ENCODE measurements at places on chromosomes 6 and 20. TPM values are rescaled to one million over a fixed set of nuclear protein-coding genes. Genes with fewer than 3 reads are reported as not detected.

Gene MCCD1
- not detected for total RNA-seq

Gene KCNK5
- 9.8 TPM for total RNA-seq

DNA sequence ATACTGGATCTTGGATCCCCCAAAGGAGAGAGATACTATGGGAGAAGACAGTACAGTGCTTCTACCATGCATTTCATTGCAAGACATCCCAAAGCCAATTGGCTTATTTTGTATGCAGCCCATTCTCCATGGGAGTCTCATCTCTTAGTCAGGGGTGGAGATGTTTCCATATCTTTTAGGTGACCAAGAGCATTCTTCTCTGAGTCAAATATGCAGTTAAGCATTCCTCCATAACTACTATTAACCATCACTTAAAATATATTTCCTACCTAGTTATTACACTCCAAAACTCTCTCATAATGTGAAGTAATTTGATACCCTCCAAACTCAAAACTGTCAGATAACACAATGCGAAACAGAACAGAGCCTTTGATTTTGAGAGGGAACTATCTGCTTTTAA, 542.6 kb downstream of the HDGFL1 start:
- no peak for DNase-seq

DNA sequence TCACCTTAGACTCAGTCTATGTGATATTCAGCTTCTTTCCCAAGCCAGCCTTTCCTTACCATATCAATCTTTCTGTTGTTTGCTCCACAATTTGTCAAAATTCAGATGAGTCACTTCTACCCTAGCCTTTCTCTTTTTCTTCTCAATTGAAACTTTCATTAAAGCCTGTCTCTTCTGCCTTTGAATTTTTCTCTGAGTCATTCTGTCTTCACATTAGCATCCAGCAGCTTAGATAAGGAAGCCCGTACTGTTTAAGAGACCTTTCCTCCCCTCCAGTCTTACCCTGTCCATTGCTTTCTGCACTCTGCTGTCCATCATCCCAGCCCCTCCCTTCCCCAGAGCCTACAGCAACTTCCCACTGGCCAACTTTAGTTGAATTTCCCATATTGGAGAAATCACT, 34.9 kb upstream of the RALGAPA2 start:
- DNase-seq: no peak

Gene LINC00237
- not detected for total RNA-seq

GRCh38 chr6:34696739-34697543, at the start of gene ILRUN:
TSS of gene ILRUN (minus strand) at chr6:34696767. CDS start at chr6:34696603, 164 bp downstream.
- DNase-seq: peak; percentile 97

Gene BPI
- total RNA-seq: not detected

Gene OR2J3
- total RNA-seq: not detected

- no peak for DNase-seq
Observed at GRCh38 chr6:131819572-131820124, 11.8 kb downstream of the ENPP1 start.

Gene FAM184A
- 134 TPM for total RNA-seq

DNA sequence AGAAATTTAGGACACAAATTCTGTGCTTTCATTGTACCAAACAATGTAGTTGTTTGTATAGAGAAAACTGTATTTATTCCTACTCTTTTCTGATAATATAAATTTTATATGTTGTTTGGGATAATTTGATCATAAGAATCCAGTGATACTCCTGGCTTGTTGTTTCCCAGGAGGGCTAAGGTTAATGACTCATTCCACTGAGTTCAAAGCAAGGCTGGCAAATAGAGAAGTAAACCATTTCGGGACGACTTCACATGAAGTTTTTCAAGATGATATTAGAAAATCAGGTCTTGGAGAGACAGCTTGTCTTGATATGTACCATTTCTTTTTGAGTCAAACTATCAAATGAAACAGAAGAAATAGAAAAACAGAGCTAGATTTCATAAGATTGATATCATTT, 326.1 kb upstream of the CNR1 start:
- no peak for DNase-seq

Gene WFDC5
- total RNA-seq: not detected

Gene DOK5
- 0.26 TPM for total RNA-seq

- no peak for DNase-seq
Observed at GRCh38 chr20:47843886-47844567, 58.7 kb upstream of the SULF2 start.

DNA sequence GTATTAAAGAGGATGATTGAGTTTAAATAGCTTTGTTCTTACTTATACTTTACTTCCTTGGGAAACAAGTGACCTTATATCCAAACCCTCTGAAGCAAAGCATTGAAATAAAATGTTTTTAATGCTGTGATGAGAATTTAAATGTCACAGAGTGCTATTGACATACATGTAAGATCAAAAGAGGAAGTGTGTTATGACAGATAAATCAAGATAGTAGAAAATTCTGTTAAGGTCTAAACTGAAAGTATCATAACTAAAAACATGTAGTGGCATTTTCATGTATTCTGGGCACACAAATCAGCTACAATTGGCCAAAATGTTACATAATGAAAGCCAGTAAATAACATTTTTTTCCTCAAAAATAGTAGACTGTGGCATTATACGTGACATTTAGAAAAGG, 318.0 kb downstream of the GRIK2 start:
- DNase-seq: no peak

GRCh38 chr6:161128230-161128629, 136.7 kb downstream of the MAP3K4 start:
- DNase-seq: no peak

- DNase-seq: no peak
Observed at GRCh38 chr6:119346936-119347335, 2.6 kb downstream of the MAN1A1 start.

DNA sequence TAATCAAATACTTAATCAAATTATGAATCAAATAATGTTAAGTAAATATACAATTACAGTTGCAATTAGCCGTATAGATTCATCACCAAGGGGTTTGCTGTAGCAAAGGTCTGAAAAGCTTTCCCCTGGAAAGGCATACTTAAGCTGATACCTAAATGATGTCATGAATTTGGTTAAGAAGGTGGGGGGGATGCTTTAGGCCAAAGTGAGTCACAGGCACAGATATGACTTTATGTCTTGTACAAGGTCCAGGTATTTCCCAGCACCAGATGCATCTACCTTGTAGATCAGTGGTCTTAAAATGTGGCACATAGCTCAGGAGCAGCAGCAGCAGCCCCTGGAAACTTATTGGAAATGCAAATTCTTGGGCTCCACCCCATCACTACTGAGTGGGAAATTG, 557.3 kb upstream of the CDH4 start:
- DNase-seq: no peak

GRCh38 chr6:583116-583515, 73.8 kb downstream of the HUS1B start:
- no peak for DNase-seq

DNA sequence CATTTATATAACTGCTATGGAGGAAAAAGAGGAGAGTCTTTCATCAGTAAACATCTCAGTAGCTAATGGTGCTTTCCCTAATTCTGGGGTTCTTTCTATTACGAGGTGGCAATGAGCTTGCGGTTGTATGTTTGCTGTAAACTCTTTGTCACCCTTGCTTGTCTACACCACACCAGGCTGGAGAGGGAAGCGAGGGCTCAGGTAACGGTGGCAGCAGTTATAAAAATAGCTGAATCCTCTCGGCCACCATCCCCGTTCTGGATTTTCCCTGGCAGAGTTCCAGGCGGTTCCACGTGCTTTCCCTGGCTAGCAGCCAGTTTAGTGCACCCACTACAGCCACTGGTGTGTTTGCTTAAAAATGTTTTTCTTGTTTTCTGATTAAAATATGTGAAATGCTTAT, 39.0 kb downstream of the MAS1 start:
- DNase-seq: no peak

- DNase-seq: no peak
Observed at GRCh38 chr6:44423306-44423705, 35.8 kb downstream of the CDC5L start.

DNA sequence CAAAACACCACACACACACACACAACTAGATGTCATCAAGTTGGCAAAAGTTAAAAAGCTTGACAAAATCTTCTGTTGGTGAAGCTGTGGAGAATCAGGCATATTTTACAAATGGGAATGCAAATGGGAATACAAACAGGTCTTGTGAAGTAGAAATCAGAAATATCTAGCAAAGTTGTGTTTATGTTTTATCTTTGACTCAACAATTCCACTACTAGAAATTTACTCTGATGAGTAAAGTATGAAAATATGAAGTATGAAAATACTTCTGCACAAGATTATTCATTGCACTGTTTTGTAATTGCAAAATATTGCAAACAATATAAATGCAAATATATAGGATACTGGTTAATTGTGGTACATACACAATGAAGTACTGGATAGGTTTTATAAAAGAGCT, 1166.0 kb upstream of the GJE1 start:
- DNase-seq: no peak

Gene BRD2
- total RNA-seq: 186 TPM

DNA sequence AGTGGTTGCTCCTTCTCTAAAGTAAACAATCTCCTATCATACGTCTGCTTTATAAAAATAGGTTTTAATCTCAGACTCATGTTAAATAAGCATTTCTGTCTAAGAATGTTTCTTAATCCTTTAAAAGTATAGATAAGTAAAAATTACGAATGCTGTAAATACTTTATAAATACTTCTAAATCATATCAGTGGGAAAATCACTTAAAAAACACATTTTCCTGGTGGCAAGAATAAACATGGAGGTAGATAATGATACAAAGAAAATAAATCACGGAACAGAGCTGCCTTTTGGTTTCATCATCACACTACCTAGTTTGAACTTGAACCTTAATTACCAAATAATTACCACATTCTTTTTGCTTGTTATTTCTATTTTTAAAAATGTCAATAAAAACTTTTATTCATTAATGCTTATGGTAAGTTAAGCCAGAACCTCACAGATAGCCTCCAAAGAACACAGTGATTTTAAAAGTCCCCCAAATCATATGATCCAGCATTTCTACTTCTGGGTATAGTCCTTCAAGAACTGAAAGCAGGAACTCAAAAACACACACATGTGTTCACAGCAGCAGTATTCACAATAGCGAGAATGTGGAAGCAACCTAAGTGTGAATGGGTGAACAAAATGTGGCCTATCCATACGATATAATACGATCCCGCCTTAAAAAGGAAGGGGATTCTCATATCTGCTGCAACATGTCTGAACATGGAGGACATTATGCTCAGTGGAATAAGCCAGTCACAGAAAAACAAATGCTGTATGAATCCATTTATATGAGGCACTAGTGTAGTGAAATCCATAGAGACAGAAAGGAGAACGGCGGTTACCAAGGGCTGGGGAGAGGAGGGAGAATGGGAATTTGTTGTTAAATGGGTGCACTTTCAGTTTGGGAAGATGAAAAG, 72.4 kb downstream of the SLC22A23 start:
- DNase-seq: no peak

DNA sequence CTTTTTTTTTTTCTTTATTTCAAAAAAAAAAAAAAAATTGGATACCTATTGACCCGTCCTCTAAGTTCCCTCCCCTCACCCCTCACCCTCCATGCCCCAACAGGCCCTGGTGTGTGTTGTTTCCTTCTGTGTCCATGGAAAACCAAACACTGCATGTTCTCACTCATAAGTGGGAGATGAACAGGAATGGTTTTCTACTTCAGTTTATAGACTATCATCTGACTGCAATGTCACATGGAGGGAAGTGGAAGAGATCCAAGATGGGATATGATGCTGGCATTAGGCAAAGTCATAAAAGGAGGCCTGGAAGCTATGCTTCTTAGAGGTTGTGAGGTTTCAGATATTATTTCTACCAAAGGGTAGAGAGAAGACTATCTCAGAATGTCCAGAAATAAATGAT, 237.5 kb downstream of the MAFB start:
- DNase-seq: no peak

DNA sequence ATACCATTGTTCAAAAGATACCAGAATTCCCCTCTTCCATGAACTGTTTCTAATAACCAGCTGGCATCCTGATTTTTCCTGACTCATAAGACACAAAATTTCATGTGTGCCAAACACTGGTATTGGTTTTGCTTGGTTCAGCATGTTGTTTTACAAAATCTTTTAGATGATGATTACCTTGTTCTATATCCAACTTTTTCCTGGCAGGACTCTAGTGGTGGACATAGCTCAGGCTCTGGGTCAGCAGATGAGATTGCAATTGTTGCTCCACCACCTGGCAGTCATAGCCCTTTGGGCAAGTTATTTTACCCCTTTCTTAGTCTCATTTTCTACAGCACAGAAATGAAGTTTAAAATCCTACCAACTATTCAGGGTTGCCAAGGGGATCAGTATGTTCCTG, 6.2 kb downstream of the TRIM38 start:
- no peak for DNase-seq

GRCh38 chr6:117465691-117466090, 16.8 kb upstream of the DCBLD1 start:
- no peak for DNase-seq

Gene SRMS
- not detected for total RNA-seq

Gene RIPOR3
- total RNA-seq: 11.2 TPM

GRCh38 chr6:30879684-30880427, 4.5 kb upstream of the DDR1 start:
- no peak for DNase-seq
